AG08395 (cell line): ENCODE measurements at places on chromosomes 3 and 15.

DNA sequence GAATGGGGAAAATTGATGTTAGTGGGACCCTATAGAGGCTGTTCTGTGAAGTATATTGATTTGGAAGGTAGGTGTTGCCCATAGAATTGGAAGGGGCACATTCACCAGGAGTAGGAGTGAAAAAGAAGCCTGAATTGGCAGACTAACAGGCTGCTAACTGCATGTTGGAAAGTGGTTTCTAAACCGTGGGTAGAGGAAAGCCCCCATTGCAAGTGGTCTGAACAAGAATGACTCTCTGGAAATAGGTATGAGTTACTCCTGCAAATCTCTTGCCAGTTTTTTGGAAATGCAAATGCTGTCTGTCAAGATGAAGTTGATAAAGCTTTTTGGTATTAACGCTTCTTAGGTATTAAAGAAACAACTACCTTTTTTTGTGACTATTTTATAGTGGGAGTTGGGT lies 3.5 kb downstream of the UBE2E1 start:
- no peak for DNase-seq

DNA sequence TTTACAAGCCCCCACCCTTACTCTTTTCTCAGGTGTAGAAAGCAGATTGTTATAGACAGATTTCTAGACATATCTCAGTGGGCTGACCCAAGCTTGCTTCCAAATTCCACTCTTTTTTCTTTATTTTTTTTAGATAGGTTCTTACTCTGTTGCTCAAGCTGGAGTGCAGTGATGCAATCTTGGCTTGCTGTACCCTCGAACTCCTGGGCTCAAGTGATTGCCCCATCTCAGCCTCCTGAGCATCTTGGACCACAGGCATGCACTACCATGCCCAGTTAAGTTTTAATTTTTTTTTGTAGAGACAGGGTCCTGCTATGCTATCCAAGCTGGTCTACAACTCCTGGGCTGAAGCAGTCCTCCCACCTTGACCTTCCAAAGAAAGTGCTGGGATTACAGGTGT lies 53.5 kb upstream of the ADAMTS9 start:
- DNase-seq = no peak

GRCh38 chr15:101660005-101660404 lies 7.8 kb upstream of the TM2D3 start:
- no peak for DNase-seq

DNA sequence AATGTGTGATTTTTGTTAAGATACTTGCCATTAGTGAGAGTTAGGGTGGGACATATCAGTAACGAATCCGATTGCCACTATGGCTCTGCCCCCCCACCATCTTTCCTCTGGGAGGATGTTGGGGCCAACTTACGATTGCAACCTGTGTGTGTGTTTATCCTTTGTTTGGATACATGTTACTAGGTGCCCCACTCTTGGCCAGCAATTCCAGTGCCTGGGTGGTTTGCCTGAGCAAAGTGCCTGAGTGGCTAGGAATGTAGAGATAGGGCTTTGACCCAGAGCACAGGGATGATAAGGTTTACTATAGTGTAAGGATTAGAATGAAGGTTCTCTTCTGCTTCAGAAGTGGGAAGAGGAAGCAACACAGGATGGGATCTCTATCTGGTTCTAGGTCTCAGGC lies 231.8 kb downstream of the TP63 start:
- peak; percentile 5 for DNase-seq

GRCh38 chr3:171219258-171219657 lies 192.7 kb upstream of the SLC2A2 start:
- no peak for DNase-seq

GRCh38 chr3:143277531-143277930 lies 158.0 kb downstream of the CHST2 start:
- DNase-seq = no peak

DNA sequence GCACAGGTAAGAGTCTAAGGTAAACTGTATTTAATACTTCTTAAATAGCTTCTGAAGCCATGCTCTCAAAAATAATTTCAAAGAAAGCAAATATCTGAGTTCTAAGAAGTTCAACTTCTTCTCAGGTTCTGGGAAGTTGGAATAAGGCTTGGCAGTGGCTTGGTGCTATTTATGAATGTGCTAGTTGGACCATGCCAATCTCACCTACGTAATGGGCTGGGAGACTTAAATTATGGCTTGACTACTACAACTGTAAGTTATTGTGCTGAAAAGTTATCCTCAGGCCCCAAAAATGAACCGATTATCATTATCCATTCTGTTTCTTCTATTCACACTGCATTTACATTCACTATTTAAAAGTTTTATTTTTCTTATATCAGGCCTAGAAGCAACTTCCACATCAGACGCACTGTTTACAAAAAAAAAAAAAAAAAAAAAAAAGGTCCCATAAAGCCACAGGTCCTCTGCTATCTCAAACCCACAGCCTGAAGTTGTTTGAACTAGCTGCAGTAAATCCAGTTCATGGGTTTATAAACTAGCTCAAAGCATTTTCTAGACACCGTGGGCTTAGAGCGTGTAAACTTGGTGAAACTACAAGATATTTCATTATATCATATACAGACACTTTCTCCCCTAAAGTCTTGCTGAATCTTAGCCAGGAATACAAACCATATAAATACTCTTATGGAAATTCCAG lies 3.4 kb downstream of the LRIG1 start:
- no peak for DNase-seq

- no peak for DNase-seq
Measured at GRCh38 chr3:191901741-191902140, 440.8 kb downstream of the PYDC2 start.

DNA sequence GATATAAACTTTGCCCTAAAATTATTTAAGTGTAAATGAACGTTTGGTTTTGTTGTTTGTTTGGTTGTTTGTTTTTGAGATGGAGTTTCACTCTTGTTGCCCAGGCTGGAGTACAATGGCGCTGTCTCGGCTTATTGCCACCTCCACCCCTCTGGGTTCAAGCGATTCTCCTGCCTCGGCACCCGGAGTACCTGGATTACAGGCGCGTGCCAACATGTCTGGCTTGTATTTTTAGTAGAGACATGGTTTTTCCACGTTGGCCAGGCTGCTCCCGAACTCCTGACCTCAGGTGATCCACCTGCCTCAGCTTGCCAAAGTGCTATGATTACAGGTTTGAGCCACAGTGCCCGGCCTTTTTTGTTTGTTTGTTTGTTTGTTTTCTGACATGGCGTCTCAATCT lies 87.9 kb upstream of the CHD2 start:
- DNase-seq = no peak

- no peak for DNase-seq
Measured at GRCh38 chr3:69490971-69491370, 105.1 kb upstream of the FRMD4B start.

DNA sequence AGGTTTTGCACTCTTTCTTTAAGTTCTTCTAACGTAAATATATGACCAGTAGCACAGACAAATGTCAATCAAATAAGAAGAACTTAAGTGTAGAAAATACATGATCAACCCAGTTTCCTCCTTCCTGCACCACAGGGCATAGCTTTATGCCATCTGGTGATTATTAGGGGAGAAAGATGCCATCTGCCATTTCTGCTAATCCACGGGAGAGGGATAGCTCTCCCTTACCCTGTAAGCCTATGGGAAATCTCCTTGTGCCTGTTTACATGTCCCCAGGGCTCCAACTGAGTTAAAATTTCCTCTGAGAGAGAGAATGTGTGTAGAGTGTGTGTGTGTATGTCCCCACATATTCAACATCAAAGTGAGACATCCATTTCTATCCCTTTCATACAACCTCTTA lies 135.9 kb downstream of the RSL24D1 start:
- DNase-seq = no peak

DNA sequence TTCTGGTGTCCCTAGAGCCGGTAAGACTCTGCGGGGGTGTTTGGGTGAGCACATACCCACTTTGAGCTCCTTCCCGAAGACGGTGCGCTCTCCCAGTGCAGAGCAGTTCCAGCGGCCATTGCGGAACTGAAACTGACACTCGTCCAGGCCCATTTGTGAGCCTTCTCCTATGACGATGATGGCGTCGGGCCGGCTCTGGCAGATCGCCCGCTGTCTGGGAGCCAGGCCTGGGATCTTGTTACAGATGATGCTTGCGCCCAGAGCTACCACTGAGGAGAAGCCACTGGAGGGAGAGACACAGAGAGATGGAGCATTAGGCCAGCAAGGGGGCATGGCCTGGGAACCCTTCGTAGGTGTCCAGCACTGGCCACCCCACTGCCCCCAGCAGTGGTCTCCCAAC lies 5.0 kb downstream of the WNT7A start:
- DNase-seq = no peak

GRCh38 chr15:39255760-39256159 lies 325.1 kb upstream of the THBS1 start:
- DNase-seq = no peak

DNA sequence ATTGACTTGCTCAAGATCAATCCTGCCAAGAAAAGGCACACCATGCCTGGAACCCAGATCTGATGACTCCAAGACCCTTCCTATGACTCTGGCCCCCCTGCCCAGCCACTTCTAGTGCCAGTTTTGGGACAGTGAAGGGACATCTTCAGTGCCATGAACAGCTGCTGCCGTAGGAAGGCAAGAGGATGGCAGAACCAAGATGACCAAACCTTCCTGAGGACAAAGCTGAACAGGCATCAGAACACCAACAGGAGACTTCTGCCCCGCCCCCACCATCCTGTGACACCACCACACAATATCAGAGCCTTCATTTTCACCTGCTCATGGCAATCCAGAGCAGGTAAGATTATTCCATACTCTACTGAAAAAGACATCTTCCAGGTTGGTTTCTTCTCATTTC lies 33.0 kb downstream of the ZNF445 start:
- no peak for DNase-seq

DNA sequence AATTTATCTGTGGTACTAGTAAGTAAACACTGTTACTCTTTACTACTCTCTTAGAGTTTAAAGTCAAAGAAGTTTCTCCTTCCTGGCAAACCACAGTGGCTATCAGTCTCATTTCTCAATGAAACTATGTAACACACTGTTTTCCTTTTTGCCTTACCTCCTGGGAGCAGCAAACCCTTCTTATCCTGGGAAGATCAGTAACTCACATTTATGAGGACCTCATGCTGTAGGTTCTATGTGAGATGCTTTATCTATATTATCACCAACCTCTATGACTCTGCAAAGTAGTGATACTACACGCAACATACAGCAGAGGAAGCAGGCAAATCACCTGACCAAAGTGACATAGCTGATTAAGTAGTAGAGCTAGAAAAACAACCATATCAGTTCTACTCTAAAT lies 35.3 kb downstream of the PBRM1 start:
- no peak for DNase-seq

DNA sequence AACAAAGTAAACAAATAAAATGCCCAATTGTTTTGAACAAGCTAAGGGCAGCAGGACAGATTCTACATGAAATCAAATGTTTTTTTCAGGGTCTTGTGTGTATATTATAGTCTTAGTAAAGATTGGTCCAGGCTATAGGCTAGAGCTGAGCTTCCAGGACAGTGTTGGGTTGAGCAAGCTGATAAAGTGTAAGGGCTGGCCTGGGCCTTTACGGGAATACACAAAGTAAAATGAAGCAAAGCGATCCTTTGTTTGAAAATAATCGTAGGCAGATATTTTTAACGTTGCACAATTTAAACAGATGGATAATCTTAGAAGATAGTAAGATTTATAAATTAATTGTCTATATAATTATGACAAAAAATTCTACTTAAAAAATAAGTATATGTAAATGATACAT lies 1204.6 kb downstream of the OTOL1 start:
- no peak for DNase-seq

DNA sequence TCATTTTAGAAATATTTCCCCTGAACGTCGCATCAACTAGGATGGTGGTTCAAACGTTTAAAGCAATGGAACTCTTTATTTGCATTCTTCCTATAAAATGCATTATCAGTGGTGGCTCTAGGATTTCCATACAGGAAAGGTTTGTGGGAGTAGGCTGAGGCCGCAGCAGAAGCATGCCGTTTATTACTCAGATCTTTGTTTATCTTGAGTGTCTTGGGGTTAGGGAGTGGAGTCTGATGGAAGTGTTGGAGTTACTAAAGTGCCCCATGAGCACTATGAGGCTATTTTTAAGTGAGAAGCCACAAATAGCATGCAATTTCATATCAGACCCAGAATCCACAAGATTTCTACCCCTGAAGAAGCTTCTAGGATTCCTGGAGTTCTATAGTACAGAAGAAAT lies 26.2 kb downstream of the ATOSA start:
- DNase-seq = peak; percentile 15

DNA sequence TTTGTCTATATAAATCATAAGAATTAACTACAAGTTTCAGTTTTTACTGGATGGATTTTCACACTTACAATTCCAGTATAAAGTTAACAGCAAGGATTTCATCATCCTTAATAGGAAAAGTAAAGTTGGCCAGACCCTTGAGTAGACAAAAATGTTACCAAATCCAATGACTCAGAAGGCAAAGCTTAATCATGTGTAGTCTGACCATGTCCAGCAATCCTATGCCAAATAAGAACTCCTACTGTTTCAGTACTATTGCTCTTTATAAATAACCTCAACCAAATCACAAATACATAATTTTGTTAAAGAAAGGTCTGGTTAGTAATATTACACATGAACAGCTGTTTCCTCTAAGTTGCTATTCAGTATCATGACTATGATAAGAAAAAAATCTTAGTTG lies 35.0 kb downstream of the PLOD2 start:
- DNase-seq = peak; percentile 77

DNA sequence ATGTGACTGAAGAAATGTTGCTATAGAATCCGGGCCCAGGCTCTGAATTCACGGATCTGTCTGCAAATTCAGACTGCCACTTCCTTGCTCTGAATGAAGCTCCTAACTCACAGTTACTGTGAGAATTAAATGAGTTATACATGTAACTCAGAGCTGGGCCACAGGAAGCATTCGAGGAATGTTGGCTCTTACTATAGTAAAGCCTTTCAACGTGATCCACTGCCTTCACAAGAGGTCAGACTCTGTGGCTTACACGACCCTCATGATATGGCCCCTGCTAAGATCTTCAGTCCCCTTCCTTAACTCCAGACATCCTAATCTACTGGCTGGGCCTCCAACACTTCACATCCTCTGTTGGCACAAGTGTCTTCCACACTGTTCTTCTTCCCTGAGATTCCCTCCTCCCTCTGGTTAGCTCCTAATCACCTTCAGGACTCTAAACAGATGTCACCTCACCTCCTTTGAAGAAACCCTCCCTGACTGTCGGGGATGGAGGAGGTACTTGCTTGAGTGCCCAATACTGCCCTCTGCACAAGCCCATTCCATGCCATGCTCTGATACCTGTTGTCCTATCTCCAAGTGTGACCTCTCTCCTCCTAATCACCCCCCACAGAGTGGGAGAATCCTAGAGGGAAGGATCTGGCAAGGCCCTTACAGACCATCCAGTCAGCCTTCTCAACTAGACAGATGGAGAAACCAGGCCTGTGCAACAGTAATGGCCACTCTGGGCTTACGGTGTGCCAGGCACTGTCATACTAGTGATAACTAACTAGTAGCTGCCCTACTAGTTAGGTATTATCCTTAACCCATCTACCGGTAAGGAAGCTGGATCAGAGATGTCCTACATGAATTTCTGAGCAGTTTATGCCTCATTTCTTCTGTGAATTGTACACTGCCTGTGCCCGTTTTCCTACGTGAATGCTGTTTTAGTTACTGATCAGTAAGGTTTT lies 1.3 kb downstream of the ACTR8 start:
- DNase-seq = no peak

GRCh38 chr15:101455291-101456025 lies 34.0 kb downstream of the PCSK6 start:
- DNase-seq = peak; percentile 60
